ENCODE measurements at places on chromosomes 7 and 10. TPM values are rescaled to one million over a fixed set of nuclear protein-coding genes. Genes with fewer than 3 reads are reported as not detected.

Gene MAGI2
- total RNA-seq, result 0.57 TPM

GRCh38 chr7:139683137-139683921 lies 94.5 kb downstream of the HIPK2 start:
- DNase-seq, result no peak
- no peak overlapping the region for H3K27ac ChIP-seq
- H3K36me3 ChIP-seq, result no peaks in the 10 kb centered on the region
- H3K4me3 ChIP-seq, result no peak overlapping the region

GRCh38 chr10:105759669-105760068 lies 1118.6 kb downstream of the SORCS3 start:
- no peak overlapping the region for H3K27ac ChIP-seq
- no peak overlapping the region for H3K4me3 ChIP-seq
- H3K27me3 ChIP-seq, result no peaks in the 10 kb centered on the region
- no peaks in the 10 kb centered on the region for H3K4me1 ChIP-seq
- no peak for DNase-seq
- no peaks in the 10 kb centered on the region for H3K36me3 ChIP-seq

- no peaks in the 10 kb centered on the region for H3K36me3 ChIP-seq
- H3K4me3 ChIP-seq, result no peak overlapping the region
- no peak overlapping the region for H3K27ac ChIP-seq
- no peak for DNase-seq
- no peaks in the 10 kb centered on the region for H3K4me1 ChIP-seq
Measured at GRCh38 chr7:141991140-141991539, 4.5 kb upstream of the MGAM start.

GRCh38 chr10:22676435-22676834 lies 37.9 kb downstream of the PIP4K2A start:
- no peak for DNase-seq
- H3K4me3 ChIP-seq, result no peak overlapping the region
- H3K27ac ChIP-seq, result no peak overlapping the region
- no peaks in the 10 kb centered on the region for H3K36me3 ChIP-seq
- peaks cover 21% of the 10 kb centered on the region for H3K4me1 ChIP-seq

GRCh38 chr10:97179731-97180362 lies 5.9 kb downstream of the SLIT1 start:
- H3K27me3 ChIP-seq, result peaks cover 48% of the 10 kb centered on the region
- H3K4me1 ChIP-seq, result peaks cover 15% of the 10 kb centered on the region
- H3K4me3 ChIP-seq, result peak overlapping the region; percentile 18

- H3K27ac ChIP-seq, result no peak overlapping the region
- H3K4me3 ChIP-seq, result no peak overlapping the region
- H3K36me3 ChIP-seq, result no peaks in the 10 kb centered on the region
- H3K27me3 ChIP-seq, result peaks cover 39% of the 10 kb centered on the region
- H3K4me1 ChIP-seq, result no peaks in the 10 kb centered on the region
Measured at GRCh38 chr10:117496616-117497028, 45.9 kb upstream of the EMX2 start.

Gene BMPER
- total RNA-seq, result 8.2 TPM

Gene MYOF
- total RNA-seq, result 24.2 TPM

DNA sequence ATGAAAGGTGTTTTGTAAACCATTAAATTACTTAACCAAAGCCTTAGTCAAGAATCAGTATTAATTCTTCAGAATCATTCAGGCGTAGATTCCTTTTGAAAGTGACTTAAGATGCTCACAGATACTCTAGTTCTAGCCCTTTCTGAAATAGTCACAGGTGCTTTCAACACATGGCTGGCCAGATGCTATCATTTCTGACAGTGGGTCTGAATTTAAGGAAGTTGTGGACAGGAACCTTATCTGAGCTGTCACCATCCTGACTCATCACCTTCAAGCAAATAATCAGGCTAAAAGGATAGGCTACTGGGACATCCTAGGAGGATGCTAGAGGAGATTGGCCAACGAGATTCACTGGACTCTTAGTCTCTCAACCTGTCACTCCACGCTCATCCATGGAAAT lies 501.5 kb downstream of the LRMDA start:
- no peak for DNase-seq
- H3K27ac ChIP-seq, result no peak overlapping the region
- H3K36me3 ChIP-seq, result no peaks in the 10 kb centered on the region
- H3K4me1 ChIP-seq, result no peaks in the 10 kb centered on the region
- no peak overlapping the region for H3K4me3 ChIP-seq

Gene PLCE1
- total RNA-seq, result 0.26 TPM

DNA sequence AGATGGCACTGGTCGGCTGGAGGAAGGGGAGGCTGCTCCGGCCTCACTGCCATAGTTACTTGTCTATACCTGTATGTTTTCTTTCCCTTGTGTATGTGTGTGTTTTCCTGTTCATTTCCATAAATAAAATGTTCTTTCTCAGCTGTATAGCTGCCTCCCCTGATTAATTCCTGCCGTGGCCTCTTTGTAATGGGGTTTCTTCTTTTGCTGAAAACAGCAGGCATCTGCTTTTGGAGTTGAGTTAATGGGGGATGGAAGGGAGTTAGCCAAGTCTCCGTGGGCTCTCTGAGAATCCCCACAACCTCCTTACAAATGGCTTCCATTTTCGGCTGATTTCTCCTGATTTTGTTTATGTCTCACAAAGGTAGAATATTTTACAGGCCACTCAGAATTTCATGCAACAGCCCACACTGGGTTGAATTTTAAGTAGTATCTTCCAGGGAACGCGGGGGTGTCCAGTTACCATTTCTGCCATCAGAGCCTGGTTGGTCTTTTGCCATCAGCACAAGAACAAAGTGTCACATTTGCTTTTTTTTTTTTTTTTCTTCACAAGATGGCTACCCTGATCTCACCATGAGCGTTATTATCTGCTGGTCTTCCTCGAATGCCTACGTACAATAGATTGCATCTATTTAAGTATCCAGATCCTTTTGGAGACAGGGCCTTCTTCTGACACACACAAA lies 88.1 kb upstream of the NRP1 start:
- H3K27me3 ChIP-seq, result no peaks in the 10 kb centered on the region
- H3K4me1 ChIP-seq, result peaks cover 8% of the 10 kb centered on the region
- H3K27ac ChIP-seq, result no peak overlapping the region
- H3K36me3 ChIP-seq, result no peaks in the 10 kb centered on the region

GRCh38 chr7:122699017-122699416 lies at the start of gene RNF133:
Gene RNF133, minus strand, starts transcription at chr7:122699117. Its CDS starts 199 bp downstream, at chr7:122698918.
- no peak within 1 kb of the TSS for H3K4me3 ChIP-seq
- no peak within 1 kb of the TSS for H3K27ac ChIP-seq
- H3K27me3 ChIP-seq, result no peaks in the 10 kb centered on the region
- DNase-seq, result no peak
- peaks cover 8% of the 10 kb centered on the region for H3K4me1 ChIP-seq
- H3K36me3 ChIP-seq, result no peaks in the 10 kb centered on the region

DNA sequence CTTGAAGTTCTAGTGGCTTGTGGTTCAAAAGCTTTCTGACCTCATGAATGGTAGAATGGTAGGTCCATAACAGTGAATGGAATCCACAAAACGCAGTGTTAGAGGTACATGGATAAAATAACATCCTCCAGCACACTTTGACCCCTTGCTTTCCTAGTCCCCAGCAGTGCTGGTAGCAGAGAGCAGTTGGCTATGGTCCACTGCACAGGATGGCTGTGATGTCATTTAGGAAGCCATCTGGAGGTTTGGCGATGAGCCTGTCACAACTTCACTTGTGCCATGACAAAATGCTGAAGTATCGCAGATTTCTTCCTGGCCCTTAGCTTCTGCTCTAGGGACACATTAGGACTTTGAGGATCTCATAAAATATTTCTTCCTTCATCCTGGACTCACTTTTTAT lies 300.0 kb upstream of the FZD8 start:
- no peak for DNase-seq
- no peaks in the 10 kb centered on the region for H3K27me3 ChIP-seq
- no peak overlapping the region for H3K27ac ChIP-seq
- peaks cover 2% of the 10 kb centered on the region for H3K4me1 ChIP-seq
- H3K4me3 ChIP-seq, result no peak overlapping the region

GRCh38 chr10:63069318-63069717 lies 63.8 kb upstream of the NRBF2 start:
- H3K4me1 ChIP-seq, result peaks cover 16% of the 10 kb centered on the region
- no peak for DNase-seq
- H3K4me3 ChIP-seq, result no peak overlapping the region
- no peaks in the 10 kb centered on the region for H3K36me3 ChIP-seq
- no peaks in the 10 kb centered on the region for H3K27me3 ChIP-seq
- H3K27ac ChIP-seq, result no peak overlapping the region

Gene GRM3
- total RNA-seq, result not detected

- no peaks in the 10 kb centered on the region for H3K36me3 ChIP-seq
- DNase-seq, result no peak
- peaks cover 8% of the 10 kb centered on the region for H3K4me1 ChIP-seq
Measured at GRCh38 chr7:98077762-98078161, 28.9 kb upstream of the LMTK2 start.

DNA sequence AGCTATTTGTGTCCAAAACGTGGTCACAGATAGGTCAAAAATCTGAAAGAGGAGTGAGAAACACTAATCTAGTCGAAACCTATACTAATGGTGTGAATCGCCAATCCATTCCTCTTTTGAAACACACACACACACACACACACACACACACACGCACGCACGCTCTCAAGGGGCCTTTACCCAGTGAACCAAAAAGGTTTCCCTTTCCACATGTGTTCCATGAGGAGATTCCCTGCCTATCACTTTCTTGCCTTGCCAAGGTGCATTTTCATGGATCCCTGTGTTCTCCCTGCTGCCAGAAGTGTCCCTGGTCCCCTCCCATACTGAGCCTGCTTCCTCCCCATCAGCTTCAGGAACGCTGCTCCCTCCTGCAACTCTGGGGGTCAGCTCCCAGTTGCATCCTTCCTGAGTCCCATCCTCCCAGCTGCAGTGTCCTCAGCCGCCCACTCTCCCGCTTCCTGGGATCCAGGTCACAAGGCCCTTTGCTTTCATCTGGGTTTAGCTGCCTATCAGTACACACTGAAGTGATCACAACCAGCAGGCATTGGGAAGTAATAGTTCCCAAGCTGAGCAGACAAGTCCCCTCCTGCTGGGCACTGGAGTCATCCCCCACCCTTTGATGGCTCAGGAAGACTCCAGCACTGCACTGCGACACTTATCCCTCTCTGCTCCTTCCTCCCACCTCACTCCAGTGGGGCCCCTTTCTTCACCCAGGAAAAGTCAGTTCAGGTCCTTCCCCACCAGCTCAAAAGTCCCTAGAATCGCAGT lies 49.2 kb upstream of the KCNMA1 start:
- H3K4me3 ChIP-seq, result no peak overlapping the region
- no peak for DNase-seq
- H3K27ac ChIP-seq, result no peak overlapping the region
- H3K4me1 ChIP-seq, result no peaks in the 10 kb centered on the region
- no peaks in the 10 kb centered on the region for H3K36me3 ChIP-seq
- H3K27me3 ChIP-seq, result peaks cover 9% of the 10 kb centered on the region

DNA sequence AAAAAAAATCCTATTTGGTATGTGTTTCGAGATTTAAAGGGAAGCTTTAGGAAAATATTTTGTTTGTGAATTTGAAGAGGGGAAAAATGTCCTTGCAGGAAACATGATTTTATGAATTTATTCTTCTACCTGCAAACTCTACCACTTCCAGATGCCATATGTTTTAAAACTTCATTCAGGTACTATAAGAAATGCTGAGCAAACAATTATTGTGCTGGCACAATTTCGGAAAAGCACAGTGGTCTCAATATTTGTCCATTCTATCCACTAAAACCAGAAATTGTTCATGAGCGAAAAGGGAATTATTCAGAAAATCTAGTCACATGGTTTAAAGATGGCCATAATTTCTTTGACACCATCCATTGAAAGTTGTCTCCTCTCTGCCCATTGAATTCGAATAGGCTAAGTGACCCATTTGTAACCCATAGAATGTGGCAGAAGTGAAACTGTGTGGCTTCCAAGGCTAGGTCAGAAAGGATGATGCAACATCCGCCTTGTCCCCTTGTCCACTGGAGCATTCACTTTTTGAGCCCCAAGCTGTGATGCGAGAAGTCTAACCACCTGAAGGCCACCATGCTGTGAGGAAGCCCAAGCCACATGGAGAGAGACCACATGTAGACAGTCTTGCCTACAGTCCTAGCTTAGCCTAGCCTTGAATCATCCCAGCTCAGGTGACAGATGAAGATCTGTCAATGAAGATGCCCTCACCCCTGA lies 189.8 kb upstream of the PRKCQ start:
- H3K27ac ChIP-seq, result no peak overlapping the region
- DNase-seq, result no peak
- H3K36me3 ChIP-seq, result no peaks in the 10 kb centered on the region
- no peak overlapping the region for H3K4me3 ChIP-seq
- H3K4me1 ChIP-seq, result peaks cover 25% of the 10 kb centered on the region

Gene CTTNBP2
- total RNA-seq, result 26.3 TPM

Gene ANLN
- 164 TPM for total RNA-seq

DNA sequence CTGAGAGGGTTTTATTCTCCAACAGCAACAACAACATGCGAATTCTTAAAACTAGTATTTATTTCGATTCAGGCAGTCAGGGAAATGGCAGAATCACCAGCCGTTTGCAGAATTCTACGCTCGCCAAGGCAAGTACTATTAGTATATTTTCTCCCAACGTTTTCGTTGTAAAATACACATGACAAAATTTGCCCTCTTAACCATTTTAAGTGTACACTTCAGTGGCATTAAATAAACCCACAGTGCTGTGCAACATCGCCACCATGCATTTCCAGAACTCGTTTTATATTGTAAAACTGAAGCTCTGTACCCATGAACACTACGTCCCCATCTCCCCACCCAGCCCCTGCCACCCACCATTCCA lies 10.8 kb downstream of the EN2 start:
- no peak overlapping the region for H3K27ac ChIP-seq
- peak overlapping the region; percentile 49 for H3K4me3 ChIP-seq
- peaks cover 95% of the 10 kb centered on the region for H3K27me3 ChIP-seq
- H3K36me3 ChIP-seq, result no peaks in the 10 kb centered on the region
- no peak for DNase-seq

- no peak overlapping the region for H3K27ac ChIP-seq
- H3K4me1 ChIP-seq, result no peaks in the 10 kb centered on the region
- no peak overlapping the region for H3K4me3 ChIP-seq
- DNase-seq, result no peak
Measured at GRCh38 chr10:113340282-113340681, 212.6 kb upstream of the HABP2 start.

GRCh38 chr10:110141185-110141584 lies 66.2 kb upstream of the MXI1 start:
- H3K27ac ChIP-seq, result no peak overlapping the region
- peaks cover 4% of the 10 kb centered on the region for H3K4me1 ChIP-seq

DNA sequence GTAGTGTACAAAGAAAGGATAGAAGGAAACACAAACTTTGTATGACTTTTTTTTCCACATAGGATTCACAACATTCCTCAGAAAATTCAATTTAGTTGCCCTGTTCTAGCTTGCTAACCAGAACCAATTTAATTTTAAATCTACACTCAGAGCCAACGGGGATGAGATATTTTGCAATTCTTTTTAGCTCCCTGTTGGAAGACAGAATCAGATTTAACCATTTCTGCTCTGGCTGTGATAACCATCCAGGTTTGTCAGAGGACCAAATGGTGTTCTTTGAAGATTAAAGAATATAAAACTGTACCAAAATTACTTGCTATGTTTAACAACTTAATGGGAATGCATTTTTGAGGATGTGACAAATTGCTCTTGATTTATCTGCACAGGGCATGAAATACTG lies 319.7 kb downstream of the HPSE2 start:
- H3K27me3 ChIP-seq, result no peaks in the 10 kb centered on the region
- H3K4me3 ChIP-seq, result no peak overlapping the region
- no peaks in the 10 kb centered on the region for H3K36me3 ChIP-seq
- H3K27ac ChIP-seq, result no peak overlapping the region
- no peak for DNase-seq

Data from A673 (cell line).